ENCODE measurements at places on chromosomes 1 and 21.

DNA sequence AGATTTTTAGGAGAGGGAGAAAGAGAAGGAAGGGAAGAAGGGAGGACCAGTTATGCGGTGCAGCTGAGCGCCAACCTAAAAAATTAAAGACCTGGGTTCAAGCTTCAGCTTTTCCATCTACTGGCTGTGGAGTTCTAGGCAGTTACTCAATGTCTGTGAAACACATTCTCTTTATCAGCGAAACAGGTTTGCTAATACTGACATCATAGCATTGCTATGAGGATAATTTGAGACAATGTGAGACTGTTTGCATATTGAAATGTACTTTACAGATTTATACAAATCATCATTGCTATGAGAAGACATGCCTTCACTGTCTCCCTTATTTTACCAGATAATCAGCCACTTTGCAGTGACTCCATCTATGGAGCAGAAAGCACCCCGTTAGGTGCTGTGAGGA lies 222.9 kb upstream of the SGIP1 start:
- no peak for DNase-seq

GRCh38 chr1:100034470-100034869 lies 64.7 kb downstream of the SLC35A3 start:
- DNase-seq = no peak

DNA sequence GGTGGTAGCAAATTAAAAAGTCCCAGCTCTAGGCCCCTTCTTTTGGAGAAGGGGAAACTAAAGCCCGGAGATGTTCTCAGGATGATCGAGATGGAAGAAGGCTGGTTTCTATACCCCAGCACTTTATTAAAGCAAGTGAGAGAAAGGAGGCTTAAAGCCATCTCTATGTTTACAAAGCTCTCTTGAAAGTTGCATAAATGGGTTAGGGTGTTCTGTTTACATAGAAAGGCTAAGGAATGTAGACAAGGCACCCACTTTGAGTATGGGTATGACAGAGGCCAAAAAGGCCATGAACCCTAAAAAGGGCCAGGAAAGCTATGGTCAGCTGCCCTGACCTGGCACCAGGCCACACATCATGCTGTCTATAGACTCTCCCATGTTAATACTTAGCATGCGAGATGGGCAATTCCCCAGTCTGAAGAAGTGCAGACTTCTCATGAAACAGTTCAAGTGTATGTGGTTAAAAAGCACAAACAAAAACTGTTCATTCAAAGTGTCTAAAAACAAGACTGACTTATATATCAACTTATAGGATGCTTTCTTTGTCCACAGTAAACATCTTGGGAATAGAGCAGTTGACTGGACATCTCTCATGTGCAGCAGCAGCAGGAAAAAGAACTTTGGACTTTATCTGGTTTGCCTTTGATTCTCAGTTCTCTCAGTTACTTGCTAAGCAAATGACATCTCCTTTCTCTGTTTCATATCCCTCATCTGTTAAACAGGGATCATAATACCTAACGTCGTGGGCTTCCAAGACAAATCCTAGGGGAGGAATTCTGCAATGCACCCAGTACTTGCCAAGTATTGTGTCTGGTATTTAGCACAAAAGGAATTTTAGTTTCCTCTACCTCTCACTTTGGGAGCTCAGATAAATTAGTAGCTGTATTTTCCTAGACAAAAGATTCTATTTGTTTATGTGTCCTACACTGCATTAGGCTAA lies 521.6 kb downstream of the PLPP3 start:
- DNase-seq = no peak

DNA sequence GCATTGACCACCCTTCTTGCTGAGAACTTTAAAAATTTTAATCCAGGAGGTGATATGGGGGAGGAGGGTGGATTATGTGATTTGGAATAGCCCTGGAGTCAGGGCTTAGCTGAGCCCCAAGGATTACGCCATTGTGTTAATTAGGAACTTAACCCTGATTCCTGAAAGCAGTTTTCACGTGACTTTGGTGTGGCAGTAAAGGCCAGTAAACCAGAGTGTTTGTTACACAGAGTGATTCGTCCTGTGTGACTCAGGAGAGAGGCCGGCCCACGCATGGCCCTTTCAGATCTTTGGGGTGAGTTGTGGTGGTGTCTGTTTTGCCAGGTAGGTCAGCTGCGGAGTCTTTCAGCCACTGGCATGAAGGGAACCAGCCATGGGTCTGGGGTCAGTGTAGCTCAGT lies 107.6 kb downstream of the NOS1AP start:
- DNase-seq = no peak

DNA sequence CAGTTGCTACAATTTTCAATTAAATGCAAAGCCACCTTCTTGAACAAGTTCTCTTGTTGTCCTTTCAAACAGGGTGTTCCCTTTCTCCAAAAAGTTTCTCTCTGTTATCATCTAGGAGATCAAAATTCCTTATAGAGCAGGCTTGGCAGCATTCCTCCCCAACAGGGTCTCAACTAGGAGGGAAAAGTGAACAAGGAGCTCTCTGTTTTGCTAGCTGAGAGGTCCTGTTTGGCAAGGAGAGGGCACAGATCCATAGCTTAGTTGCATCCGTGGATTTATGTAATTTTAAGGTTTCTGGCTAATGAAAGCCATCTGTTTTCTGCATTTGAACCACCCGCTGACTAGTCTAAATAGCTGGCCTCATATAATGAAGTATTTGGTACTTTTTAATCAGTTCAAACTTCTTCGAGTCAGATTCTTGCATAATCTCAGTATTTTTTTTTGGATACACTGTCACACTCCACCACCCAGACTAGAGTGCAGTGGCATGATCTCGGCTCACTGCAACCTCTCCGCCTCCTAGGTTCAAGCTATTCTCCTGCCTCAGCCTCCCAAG lies 54.0 kb downstream of the APP start:
- no peak for DNase-seq

Measured in WTC11 (cell line).